Right ventricle myocardium inferior (tissue), 1 donor: ENCODE measurements at places on chromosomes 6 and 20. TPM values are rescaled to one million over a fixed set of nuclear protein-coding genes. Genes with fewer than 3 reads are reported as not detected.

- no peak for DNase-seq
Observed at GRCh38 chr6:169212436-169212835, 41.2 kb downstream of the THBS2 start.

DNA sequence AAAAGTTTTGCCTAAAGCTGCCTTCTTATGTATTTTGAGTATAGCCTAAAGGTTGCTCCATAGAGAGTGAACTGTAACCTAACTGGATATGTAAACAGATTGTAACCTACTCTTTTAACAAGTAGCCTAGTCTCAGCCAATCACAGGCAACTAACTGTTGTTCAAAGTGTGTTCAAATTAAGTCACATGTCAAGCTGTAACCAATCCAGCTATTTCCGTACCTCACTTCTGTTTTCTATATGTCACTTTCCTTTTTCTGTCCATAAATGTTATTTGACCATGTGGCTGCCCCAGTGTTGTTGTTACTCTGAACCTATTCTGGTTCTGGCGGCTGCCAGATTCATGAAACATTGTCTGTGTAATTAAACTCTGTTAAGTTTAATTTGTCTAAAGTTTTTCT, 47.4 kb upstream of the RNGTT start:
- DNase-seq: no peak

GRCh38 chr20:4069751-4070150, 54.4 kb upstream of the RNF24 start:
- DNase-seq: no peak

DNA sequence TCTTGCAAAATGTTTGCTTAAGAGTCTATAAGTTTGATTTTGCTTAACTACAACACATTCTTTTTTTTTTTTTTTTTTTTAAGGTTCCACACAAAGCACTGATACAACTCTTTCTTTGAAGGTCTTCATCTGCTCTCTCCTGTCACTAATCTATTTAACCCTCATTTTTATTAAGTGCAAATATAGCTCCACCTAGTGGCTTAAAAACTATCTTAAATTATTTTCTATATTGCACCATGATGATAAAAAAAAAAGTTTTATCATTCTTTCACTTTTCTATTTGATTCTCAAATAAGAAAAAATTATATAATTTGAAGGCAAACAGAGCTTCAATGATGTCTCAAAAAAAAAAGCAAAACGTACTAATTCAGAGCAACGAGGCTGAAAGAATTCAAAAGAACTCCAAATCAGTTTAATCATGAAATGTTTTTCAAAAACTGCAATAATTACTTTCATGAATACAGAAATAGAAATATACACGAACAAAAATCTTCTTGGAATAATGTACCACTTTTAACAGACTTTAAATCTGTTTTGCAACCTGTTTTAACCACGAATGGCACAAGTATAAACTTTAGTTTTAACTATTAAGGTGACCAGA, 12.8 kb downstream of the ESF1 start:
- no peak for DNase-seq

DNA sequence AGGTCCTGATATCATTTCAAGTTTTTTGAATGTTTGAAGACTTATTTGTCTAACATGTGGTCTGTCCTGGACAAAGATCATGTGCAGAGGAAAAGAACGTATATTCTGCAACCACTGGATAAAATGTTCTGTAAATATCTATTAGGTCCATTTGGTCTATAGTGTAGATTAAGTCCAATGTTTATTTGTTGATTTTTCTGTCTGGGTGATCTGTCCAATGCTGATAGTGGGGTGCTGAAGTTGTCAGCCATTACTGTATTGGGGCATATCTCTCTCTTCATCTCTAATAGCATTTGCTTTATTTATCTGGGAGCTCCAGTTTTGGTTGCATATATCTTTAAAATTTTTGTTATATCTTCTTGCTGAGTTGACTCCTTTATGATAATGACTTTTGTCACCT, 258.4 kb upstream of the CITED2 start:
- DNase-seq: no peak

DNA sequence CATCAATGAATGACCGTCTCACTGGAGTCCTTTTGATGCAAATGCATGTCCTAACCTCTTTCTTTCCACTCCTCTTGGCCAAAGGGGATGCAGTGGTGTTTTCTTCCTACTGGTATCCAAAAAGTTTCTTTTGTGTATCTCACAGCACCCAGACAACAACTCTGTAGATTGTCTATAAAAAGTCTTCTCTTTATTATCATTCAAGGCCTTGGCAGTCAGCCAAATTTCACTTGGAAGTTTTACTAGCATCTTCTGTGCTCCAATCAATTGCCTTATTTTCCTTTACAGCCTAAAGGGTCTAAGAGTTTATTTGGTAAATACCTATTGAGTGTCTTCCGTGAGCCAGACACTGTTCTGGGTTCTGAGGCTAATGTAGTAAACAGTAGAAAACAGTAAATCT, 150.2 kb upstream of the RNF217 start:
- DNase-seq: no peak

GRCh38 chr20:58149437-58150091, 78.9 kb downstream of the ANKRD60 start:
- no peak for DNase-seq

DNA sequence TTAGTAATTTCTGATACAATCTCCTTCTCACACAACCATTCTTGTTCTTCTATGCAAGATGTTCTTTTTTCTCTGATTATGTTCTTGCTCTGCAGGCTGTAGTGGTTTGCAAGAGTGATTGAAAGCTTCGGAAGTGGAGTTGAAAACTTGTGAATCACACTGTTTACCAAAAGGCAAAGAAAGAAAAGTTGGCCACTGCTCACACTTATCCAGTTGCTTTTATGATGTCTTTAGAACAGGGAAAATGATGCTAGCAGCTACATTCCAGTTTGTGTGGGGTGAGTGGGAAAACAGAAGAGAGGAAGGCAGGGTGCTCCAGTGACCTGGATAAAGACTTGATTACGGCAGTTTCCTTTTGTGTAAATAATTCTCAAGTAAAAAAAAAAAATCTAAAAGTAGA, 583.3 kb downstream of the TENT5A start:
- DNase-seq: no peak

DNA sequence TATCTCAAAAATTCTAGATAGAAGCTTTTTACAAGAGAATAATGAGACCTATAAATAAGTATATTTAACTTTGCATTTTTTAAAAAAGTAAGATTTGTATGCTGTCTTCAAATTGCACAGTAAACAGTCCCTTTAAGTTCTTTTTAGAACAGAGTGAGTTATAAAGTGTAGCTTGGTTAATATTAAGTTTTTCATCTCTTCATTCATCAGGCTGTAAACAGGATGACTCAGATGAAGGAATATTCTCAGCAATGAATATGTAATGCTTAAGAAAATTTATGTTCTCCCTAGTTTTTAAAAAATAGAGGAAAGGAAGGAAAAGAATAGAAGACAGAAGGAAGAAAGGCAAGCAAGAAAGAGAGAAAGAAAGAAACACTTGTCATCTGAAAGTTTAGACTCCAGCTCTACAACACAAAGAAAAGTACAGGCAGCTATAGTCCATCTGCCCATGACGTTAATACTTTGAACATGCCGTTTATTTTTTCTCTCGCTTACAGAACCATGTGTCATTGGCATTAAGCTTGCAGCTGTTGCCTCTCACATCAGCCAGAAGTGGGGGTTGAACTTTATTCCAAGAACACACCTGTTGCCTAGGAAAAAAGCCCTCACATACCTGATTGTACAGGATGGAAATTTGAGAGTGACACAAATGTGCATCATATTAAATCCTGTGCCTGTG, 36.1 kb downstream of the CAP2 start:
- no peak for DNase-seq

- no peak for DNase-seq
Observed at GRCh38 chr6:124963416-124963785, 1.2 kb downstream of the RNF217 start.

DNA sequence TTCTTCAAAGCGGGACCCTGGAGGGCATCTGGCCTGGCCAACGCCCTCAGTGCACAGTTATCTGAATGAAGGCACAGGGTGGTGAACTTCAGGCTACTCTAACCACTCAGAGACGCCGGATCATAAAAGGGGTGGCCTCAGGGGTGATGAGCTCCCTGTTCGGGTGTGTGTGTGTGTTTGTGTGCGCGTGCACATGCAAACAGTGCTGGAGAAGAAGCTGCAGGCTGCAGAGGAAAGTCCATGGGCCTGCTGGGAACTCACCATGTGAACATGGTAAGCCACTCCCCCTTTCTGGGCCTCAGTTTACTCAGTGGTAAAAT, 42.0 kb downstream of the KIAA1755 start:
- DNase-seq: no peak

Gene SFT2D1
- 21.9 TPM for total RNA-seq

Gene STXBP5
- 13.8 TPM for total RNA-seq

Gene EPPIN
- total RNA-seq: not detected

Gene ENPP1
- total RNA-seq: 1.7 TPM
